Glomerular endothelial cell (primary cell): ENCODE measurements at places on chromosomes 13 and 19. TPM values are rescaled to one million over a fixed set of nuclear protein-coding genes. Genes with fewer than 3 reads are reported as not detected.

Gene UNC13A
- total RNA-seq: 0.19 and 0.70 TPM in 2 replicates

- DNase-seq: peak; percentile 47
Observed at GRCh38 chr13:113785051-113786010, 26.3 kb downstream of the TMEM255B start.

Gene KLK3
- total RNA-seq: not detected in 2 replicates

Gene LGALS7
- not detected in 2 replicates for total RNA-seq

- DNase-seq: no peak
Observed at GRCh38 chr19:4326837-4327251, 11.8 kb downstream of the STAP2 start.

- DNase-seq: no peak
Observed at GRCh38 chr13:67137044-67137735, 92.9 kb downstream of the PCDH9 start.

GRCh38 chr19:45243144-45243732 is 2.0 kb downstream of the EXOC3L2 start:
- DNase-seq: no peak

DNA sequence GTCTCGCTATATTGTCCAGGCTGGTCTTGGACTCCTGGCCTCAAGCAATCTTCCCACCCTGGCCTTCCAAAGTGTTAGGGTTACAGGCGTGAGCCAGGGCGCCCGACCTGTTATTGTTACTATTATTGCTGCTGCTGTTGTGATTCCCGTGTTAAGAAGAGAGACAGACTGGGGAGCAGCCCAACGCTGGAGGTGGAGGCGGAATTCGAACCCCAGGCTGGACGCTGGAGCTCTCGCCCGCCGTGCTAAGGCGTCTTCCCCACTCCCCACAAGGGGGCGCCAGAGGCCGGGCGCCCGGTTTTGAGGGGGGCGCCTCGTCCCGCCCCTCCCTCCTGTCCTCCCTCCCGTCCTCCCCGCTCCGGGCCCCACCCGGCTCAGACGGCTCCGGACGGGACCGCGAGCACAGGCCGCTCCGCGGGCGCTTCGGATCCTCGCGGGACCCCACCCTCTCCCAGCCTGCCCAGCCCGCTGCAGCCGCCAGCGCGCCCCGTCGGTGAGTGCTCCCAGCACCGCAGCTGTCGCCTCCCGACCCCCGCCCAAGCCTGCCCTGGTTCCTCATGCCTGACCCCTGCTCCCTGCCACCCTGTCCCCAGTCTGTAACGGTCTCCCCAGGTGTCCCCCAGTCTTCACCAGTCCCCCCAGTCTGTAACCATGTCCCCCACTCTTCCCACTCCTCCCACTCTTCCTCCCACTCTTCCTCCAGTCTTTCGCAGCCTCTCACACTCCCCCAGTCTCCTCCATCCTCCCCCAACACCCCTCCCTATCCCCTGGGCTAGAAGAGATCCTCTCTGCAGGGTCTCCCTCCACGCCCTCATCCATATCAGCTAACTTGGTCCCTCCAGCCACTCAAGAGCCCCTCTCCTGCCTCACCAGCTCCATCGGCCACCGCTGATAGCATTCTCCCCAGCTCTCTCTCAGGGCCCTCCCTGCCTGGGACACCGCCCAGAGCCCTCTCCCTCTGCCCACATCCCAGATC is at the start of gene EHD2:
TSS of gene EHD2 (plus strand) at position 377 of the 976 bp plus-strand sequence. CDS start 3,191 bp downstream, outside the sequence.
- no peak for DNase-seq

GRCh38 chr13:113832205-113832604 is 31.7 kb downstream of the GAS6 start:
- no peak for DNase-seq

- no peak for DNase-seq
Observed at GRCh38 chr19:35455616-35456201, 7.7 kb downstream of the FFAR2 start.

Gene ABHD17A
- 188 and 224 TPM in 2 replicates for total RNA-seq

GRCh38 chr19:49356382-49356781 is 5.8 kb downstream of the TEAD2 start:
- no peak for DNase-seq

DNA sequence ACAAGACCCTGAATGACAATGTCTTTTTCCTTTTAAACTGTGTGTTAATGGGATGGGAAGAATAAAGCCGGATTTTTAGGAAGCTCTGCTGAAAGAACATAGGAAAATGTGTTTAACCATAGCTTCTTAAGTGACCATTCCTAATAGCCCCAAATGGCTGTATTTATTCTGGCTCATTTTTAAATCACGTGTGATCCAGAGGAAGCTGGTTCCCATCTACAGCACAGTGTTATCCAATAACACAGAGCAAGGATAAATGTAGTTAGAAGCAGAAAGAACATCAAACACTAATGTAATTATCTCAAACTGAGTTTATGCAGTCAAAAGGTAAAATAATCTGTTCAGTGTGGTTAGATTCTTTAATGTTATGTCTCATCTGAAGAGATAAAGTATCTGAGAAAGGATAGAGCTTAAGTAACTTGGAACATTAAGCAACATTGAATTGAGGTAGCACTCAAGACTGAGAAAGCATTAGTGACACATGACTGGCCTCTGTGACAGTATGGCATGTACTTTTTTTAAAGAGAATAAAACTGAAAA is 853.3 kb downstream of the GPC5 start:
- DNase-seq: no peak

DNA sequence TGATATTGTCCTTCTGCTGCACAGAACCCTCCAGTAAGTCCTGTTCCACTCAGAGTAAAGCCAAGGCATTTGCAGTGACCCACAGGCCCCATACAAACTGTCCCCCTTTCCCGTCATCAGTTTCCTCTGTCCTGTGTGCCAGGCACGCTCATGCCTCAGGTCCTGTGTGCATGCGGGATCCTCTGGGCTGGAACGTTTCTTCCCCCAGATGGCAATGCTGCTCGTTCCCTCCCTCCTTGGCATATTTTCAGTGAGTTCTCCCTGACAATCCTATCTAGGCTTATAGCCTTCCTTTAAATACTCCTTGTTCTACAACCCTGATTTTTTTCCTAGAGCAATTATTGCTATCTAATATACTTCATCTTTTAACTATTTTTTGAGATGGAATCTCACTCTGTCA is 5.7 kb downstream of the OPA3 start:
- DNase-seq: no peak

Gene CYP2F1
- total RNA-seq: not detected in 2 replicates
